ENCODE measurements at places on chromosomes 2 and 18.
A peak's percentile ranks its signal among the peaks of the same experiment; 100 is the strongest.

- DNase-seq, result no peak
Observed at GRCh38 chr2:11869391-11869991, 123.1 kb downstream of the LPIN1 start.

- no peak for DNase-seq
Observed at GRCh38 chr2:169509298-169509885, at the start of gene KLHL41. KLHL41 (plus strand) TSS chr2:169509702; CDS start chr2:169509779, 77 bp downstream.

- DNase-seq, result no peak
Observed at GRCh38 chr2:172013396-172013795, 13.6 kb downstream of the METAP1D start.

- DNase-seq, result no peak
Observed at GRCh38 chr2:231715988-231716616, 7.8 kb downstream of the PTMA start.

DNA sequence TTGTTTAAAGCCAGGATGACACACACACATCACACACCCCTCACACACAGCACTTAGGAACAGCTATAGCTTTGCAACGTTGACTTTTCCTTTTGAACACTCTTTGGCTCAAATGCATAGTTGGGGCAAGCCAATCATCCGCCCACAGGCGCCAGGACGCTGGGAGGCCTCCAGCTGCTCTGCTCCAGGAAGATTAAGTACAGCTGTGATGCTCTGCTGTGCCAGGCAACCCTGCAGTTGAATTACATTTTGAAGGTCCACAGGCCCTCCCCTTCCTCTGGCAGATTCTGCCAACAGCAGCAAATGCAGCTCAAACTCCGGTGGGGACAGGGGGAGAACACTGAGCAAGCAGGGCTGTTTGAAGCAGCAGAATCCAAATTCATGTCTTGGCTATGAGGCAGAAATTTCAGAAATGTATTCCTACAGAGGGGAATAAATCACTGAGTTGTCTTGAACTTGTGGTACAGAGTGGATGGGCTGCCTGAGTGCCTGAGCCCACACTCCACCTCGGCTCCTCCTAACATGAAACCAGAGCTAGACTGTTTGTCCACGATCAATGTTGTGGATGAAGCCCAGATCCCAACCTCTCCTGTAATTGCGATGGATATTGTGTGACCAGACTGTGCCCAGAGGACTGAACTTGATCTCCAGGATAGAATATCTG, 86.5 kb upstream of the PPP1CB start:
- DNase-seq, result no peak

DNA sequence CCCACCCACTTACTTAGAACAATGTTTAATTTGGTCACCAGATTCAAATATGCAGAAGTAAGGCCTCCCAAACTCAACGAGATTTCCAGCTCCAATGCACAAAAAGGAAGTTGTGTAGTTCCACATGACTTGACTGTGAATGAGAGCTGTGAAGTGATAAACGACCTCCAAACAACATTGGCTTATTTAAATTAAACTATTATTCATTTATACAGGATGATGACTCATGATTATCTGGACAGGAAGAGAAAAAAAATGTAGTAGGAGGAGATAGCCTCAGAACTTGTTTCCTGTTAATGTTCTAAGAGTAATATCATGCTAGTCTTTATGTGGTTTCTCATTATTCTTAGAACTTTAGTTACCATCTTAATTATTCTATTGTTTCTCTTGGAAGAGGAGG, 237.3 kb downstream of the C1D start:
- DNase-seq, result no peak

- no peak for DNase-seq
Observed at GRCh38 chr2:181943411-181944124, 42.1 kb upstream of the PPP1R1C start.

- no peak for DNase-seq
Observed at GRCh38 chr2:126913881-126914615, 15.4 kb downstream of the TEX51 start.

DNA sequence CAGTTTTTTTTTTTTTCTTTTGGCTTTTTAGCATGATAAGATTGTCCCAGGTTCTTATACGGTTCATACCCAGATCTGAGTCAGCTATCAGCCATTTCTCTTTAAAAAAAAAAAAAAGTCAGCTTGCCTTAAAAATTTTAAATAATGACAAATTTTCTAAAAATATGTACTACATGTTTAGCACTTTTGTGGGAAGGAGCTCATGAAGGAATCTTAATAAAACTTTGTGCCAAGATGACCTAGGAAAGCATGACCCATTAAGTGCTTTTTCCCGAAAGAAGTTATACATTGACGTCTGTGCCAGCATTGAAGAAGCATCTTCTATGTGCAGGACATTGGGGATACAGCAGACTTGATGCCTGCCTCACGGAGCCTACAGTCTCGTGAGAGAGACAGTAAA, 4.5 kb upstream of the RBMS1 start:
- no peak for DNase-seq

GRCh38 chr2:135317375-135317774, 213.6 kb downstream of the ZRANB3 start:
- DNase-seq, result no peak

DNA sequence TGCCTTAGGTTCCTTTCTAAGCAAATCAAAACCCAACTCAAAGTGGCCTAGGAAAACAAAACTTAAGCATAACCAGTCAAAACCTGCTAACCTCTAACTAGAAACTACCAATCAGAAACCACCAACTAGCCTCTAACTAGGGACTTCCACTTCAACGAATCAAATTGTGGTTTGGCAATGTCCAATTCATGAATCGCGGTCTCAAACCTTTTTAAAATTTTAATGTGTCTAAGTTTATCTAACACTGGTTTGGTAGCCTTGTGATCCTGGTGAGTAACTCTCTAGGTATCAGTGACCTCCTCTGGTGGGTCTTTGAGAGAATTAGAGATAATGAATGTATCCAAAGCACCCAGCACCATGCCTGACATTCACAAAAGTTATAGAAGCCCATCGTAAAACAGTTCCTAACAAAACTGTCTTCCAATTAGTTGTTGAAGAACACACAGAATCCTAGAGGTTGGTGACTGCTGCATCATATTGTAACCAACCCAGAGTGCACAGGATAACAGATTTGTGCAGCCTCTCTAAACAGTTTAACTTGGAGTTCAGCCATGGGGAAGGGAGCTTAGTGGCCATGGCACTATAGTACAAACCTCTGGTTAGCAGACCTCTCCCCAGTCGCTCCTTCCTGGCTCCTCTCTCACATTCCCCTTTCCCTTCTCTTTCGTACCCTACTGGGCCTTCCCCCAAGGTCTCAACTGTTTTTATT, 45.2 kb upstream of the B3GNT2 start:
- no peak for DNase-seq

- DNase-seq, result peak; percentile 38
Observed at GRCh38 chr2:155815851-155816250, 516.7 kb downstream of the NR4A2 start.

GRCh38 chr2:69223759-69224511, 163.1 kb downstream of the GFPT1 start:
- peak; percentile 43 for DNase-seq

GRCh38 chr2:179646173-179646769, 215.1 kb downstream of the ZNF385B start:
- DNase-seq, result no peak

GRCh38 chr2:86393521-86394491, 47.4 kb upstream of the KDM3A start:
- DNase-seq, result no peak

DNA sequence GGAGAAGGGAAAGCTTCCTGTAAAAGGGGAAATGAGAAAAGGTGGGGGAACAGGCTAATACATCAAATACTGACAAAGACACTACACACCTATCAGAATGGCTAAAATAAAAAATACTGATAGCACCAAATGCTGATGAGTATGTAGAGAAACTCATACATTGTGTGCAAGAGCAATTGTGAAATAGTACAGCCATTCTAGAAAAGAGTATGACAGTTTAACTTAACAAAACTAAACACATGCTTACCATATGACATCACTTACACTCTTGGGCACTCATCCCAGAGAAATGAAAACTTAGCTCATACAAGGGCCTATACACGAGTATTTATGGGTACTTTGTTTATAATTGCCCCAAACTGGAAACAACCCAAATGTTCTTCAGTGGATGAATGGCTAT, 53.4 kb downstream of the ZNF638 start:
- no peak for DNase-seq

- no peak for DNase-seq
Observed at GRCh38 chr2:189849550-189849949, 65.3 kb downstream of the PMS1 start.

DNA sequence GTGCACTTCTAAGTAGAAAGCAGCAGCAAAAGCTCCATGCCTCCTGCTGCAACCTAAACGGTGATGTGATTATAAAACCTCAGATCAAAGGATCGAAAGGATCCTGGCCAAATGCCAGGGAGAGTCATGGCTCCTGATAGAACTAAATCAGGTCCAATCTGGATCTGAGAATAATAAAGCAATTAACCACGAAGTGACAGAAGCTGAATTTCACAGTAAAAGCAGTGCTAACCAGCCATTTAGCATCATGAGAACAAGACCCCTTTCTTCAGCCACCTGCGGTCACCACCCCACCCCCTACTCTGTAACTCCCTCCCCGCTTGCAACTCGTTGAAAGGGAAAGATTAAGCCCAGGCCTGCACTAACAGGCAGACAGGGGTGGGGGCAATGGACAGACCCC, 748.7 kb downstream of the BCL11A start:
- no peak for DNase-seq

GRCh38 chr2:104660991-104661390, 192.9 kb upstream of the POU3F3 start:
- no peak for DNase-seq

DNA sequence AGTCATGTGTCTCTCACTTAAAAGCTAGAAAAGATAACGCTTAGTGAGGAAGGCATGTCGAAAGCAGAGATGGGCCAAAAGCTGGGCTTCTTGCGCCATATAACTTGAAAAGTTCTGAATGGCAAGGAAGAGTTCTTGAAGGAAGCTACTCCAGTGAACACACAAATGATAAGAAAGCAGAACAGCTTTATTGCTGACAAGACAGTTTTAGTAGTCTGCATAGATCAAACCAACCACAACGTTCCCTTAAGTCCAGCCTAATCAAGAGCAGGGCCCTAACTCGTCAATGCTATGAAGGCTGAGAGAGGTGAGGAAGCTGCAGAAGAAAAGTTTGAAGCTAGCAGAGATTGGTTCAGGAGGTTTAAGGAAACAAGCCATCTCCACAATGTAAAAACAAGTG, 55.7 kb downstream of the GALNT1 start:
- DNase-seq, result no peak

GRCh38 chr2:240645801-240646175, 20.5 kb downstream of the GPR35 start:
- no peak for DNase-seq

DNA sequence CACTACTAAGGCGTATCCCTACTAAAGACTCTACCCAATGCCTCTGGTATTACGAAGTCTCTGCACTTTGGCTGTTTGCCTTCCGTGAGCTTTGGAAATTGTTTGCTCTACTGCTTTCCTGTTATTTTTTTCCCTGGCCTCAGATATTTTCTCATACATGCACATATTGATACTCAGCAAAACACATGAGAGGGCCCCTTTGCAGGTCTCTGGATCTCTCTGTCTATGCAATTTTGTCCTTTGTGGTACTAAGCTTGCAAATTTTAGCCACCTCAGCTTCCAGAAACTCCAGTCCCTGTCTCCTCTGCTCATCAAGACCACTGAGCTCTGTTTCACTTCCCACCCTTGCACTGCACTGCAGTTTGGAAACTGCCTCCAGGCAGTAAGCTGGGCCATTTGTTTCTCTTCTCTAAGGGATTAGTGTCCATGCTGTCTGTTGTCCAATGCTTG, 46.6 kb downstream of the TAF1B start:
- DNase-seq, result no peak

DNA sequence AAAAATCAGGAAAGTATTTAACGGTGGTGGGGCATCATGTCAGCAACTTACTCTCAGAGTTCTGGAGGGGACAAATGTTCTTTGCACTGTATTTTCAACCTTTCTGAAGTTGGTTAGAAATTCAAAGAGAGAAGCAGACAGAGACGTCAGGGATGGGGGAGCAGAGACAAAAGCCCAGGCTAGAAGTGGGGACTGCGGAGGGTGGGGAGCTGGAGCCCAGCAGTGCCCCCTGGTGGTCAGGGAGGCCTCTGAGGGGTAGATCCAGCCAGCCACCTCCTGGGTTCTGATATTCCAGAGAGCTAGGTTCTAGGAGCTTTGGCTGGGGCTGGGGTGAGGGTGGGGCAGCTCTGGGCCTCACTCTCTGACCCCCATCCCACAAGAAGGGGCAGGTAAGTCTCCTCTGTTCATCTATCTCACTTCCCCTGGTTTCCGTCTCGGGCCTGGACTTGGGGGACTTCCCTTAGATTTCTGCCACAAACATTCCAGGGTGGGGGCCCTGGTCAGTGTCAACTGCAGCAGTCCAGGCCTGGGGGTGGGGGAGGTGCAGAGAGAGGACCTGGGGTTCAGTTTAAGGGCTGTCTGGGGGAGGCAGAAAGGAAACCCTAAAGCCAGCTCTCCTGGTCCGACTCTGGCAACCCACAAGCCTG, 8.9 kb downstream of the TNS1 start:
- peak; percentile 4 for DNase-seq

DNA sequence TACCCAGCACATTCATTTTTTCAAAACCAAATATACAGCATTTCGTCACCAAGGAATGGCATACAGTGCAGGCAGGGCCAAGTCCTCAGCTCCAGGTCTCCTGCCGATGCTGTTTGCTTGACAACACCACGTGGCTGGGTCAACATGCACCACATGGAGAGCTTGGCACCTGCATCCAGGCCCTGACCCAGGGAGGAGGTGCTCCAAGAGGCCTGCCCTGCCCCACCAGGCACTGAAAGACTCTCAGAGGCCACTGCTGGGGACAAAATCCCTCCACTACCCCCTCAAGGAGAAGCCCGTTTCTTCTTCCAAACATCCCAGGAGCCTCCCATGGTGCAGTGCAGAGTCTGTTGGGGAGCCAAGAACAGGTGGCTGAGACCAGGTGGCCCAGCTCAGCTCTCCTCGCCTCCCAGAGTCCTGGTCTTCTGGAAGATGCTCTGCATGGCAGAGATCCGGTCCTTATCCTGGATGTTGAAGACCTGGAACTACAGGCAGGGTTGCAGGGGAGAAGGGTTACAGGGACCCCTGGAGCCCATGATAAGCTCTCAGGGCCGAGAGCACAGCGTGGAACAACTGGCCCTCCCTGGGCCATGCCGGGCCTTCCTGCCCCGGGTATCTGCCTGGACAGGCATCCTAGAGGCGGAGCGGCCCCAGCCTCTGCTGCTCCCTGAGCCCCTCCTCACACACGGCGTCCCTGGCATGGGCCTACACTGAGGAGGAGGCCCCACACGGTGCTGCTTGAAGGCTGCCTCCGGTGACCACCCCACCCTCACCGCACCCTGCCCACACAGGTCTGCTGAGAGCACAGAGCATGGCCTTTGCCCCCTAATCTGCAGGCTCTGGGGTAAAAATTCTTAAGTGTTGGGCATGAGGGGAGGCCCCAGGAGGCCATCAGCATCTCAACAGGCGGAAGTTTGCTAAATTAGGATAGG, 9.0 kb downstream of the MAB21L4 start:
- no peak for DNase-seq

DNA sequence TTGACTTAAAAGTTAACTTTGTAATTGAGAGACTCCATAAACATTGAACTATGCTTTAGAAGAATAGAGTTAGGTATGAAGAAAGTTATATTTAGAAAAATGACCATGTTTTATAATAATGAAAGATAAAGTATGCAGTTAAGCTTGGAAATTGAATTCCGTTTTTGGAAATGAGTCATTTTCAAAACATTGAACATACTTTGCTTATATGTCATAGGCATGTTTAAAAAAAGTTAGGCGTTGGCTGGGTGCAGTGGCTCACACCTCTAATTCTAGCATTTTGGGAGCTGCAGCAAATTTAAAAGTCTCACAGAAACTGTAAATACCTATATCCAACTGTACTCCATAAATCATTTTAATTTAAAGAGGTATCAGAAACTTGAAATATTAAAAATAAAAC, 607.4 kb downstream of the CBLN2 start:
- DNase-seq, result no peak
